ENCODE measurements at places on chromosomes 13 and 19. TPM values are rescaled to one million over a fixed set of nuclear protein-coding genes. Genes with fewer than 3 reads are reported as not detected.
A peak's percentile ranks its signal among the peaks of the same experiment; 100 is the strongest.

The TRPM4 gene
- 28.2 TPM for total RNA-seq

GRCh38 chr19:15328312-15328711 is 4.0 kb downstream of the BRD4 start:
- no peak for DNase-seq

DNA sequence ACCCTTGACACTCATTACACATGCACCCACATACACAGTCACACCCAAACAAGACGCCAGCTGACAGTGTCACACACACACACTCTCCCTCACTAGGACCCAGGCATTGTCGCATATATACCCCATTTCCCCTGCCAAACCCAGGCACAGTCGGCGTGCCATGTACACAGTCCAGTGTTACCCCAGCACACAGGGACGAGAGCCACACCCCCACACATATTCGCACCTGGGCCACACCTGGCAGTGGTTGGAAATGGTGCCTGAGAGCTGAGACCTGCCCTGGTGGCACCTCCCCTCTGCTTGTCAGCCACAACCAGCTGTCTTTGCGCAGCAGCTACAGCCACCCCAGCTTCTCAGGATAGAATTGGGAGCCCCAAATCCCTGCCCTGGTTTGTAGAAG is 9.0 kb downstream of the NFIX start:
- DNase-seq, result no peak

DNA sequence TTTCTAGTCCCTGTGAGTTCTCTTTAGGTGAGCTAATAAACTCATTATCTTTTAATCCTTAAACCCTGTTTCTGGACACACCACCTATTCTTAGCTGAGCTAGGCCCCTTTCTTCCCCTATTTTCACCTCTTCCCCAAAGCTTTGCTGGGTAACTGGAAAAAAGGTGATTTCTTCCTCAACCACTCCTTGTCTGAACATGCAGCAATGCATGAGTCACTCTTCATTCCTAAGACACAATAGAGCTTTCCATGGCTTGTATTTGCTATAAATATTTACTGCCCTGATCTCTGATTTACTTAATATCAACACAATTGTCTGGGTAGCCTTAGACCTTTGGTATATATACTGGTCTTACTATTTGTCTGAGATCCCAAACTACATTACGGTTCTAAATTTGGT is 370.9 kb downstream of the KLF5 start:
- DNase-seq, result no peak

The ZSWIM9 gene
- 4.9 TPM for total RNA-seq

- peak; percentile 33 for DNase-seq
Measured at GRCh38 chr19:5913739-5914357, at the start of gene CAPS. Gene CAPS (plus strand): TSS chr19:5914254. CDS start chr19:5914407, 153 bp downstream.

The ZIC5 gene
- not detected for total RNA-seq

DNA sequence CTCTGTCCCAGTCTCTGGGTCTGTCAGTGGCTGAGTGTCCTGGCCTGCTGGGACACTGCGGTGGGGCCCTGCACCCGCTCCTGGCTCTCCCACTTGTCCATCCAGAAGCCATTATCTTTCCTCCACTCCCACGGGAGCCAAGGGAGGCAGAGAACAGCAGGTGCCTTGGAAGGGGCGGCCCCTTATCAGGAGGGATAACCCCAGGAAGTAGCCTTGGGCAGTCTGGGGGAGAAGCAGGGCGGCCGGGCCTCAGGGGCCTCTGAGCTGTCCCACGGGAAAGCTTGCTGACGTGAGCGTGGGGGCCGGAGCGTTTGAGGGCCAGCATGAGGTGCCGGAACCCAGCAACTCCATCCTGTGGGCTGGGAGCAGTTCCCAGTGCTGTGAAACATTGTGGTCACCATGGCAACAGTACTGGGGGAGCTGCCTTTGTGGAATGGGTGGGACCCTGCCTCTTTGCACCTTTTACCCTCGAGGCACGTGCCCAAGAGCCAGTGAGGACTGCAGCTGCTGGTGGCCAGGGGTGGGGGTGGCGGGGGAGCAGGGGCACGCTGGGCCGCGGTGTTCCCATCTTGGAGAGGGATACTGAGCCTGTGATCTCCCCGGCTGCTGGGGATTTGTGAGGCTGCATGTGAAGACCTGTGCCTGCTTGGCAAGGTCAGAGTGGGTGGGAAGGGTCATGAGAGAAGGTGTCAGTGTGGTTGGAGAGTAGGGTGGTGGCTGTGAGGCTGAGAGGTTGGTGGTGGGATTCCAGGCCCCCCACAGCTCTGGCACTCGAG is 20.9 kb downstream of the KLHL26 start:
- DNase-seq, result peak; percentile 62

DNA sequence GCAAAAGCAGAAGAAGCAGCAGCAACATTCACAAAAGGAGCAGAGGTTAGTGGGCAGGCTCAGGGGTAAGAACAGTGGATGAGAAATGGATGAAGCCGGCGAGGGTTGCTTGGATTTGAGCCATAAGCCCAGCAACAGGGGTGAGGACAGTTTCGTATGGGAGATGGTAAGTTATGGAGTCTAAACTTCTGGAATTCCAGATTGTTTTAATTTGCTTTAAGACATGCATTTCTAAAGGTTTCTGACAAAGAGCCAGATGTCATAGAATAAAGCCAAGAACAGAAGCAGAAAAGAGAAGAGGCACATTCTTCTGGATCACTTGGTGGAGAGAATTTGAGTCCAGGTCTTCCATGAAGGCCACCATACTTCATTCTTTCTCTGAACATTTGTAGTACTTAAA is 76.6 kb downstream of the TNFSF11 start:
- peak; percentile 41 for DNase-seq

DNA sequence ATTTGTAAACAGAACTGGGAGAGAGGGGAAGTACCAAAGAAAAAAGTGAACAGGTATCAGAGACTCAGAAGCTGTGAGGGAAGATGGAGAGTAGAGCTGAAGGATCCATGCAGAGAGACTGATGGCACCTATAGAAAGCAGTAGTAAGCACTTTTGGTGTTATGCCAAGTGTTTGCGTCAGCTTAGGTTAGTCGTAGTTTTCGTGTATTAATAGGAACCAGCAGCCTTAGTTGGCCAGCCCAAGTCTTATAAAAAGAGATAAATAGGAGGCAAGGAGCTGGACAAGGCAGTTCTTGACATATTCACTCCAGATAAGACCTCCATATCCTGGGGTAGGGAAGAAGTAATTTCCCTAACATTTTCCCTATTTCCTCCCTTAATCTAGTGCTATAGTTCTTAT is 214.2 kb downstream of the OXGR1 start:
- no peak for DNase-seq

GRCh38 chr13:37342205-37342604 is 236.7 kb upstream of the CSNK1A1L start:
- no peak for DNase-seq

The SEMA6B gene
- 15.4 TPM for total RNA-seq

DNA sequence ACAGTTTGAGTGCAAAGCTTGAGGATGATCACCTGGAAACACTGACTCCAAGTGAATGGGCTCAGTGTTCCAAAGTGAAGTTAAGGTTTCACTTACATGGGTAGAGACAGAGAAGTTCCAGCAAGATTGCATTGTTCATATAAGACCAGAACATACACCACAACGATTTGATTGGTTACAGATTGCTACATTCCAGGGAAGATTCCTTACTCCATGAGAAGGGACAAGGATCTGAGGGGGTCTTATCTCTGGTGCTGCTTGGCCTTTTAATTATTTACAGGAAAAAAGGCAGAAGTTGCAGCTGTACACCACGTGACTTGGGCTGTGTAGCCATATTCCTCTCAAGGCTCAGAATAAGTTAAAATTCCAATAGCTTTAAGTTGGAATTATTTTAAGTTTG is 12.3 kb downstream of the WDFY2 start:
- DNase-seq, result no peak

DNA sequence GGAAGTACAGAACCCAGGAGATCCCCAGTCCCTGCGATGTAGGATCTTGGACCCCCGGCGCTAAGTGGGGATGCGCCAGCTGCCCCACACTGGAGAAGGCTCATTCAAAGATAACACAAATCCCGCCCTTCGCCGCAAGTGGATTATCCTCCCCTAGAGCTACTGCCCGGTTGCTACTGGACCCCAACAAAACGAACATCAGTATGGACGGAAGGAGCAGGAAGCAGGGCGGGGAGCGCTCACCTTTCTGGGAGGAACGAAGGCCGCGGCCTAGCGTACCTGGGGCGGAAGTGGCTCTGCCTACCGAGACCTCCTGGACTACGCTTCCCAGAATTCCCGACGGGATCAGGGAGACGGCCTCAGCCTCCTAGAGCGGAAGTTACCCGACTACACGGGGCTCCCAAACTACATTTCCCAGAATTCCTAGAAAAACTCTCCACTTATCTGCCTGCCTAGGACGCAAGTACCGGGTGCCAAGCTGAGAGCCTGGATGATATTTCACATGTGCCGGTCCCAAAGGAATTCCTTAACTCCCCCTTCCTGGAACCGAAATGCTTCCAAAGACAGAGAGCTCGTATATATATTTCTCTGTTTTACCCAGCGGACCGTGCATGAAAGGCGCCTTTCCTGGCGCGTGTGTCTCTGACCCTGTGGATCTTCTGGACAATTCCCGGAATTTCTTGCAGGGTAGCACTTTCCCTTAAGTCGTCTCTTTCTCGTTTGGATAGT is at the start of gene ZNF112:
Gene ZNF112 (minus strand): TSS at position 298 of the 729 bp plus-strand sequence. CDS start 16,141 bp downstream, outside the sequence.
- peak; percentile 98 for DNase-seq

GRCh38 chr19:48913114-48913889 is 13.2 kb downstream of the NUCB1 start:
- peak; percentile 19 for DNase-seq

The ZNF229 gene
- total RNA-seq, result 12.3 TPM

DNA sequence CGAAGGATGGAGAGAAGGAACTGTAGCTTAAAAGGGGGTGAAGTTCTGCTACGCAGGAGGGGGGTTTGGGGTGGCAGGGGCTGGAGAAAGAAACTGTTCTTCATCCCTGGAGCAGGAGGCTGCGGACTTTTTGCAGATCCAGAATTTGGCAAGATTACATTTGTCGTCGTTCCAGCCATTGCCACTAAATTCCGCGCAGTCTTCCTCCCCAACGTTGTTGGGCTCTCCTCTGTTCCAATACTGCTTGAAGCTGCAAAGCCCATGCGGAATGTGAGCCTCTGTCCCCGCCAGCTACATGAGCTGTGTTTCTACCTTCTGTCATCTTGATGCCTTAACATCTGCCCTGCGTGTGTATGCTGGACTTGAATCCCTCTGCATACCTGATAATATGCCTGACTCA is 4.3 kb downstream of the CD209 start:
- no peak for DNase-seq

DNA sequence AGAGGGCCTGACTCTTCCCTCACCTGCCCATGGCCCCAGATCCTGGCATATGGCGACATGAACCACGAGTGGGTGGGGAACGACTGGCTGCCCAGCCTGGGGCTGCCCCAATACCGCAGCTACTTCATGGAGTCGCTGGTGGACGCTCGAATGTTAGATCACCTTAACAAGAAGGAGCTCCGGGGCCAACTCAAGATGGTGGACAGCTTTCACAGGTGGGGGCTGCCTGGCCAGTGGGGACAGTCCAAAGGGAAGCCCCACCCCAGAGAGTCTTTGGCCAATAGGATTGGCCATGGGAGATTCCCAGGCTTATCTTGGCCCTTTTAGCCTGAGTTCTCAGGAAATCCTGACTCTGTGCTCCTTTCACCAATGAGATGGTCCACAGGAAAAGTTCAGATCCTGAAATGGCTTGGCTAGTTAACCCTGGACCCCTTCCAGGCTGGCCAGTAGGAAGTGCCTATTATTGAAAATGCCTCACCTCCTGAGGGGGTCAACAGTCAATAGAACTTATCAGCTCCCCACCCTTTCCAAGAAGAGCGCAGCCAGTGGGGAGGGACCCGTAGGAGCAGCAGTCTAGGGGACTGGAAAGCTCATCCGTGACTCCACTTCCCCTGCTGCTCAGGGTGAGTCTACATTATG is 7.0 kb downstream of the HRC start:
- DNase-seq, result no peak

The SLITRK6 gene
- 10.5 TPM for total RNA-seq

GRCh38 chr19:31144075-31144870 is 205.0 kb downstream of the TSHZ3 start:
- DNase-seq, result no peak
